ENCODE measurements at places on chromosomes 12 and 14. TPM values are rescaled to one million over a fixed set of nuclear protein-coding genes. Genes with fewer than 3 reads are reported as not detected.

The AMDHD1 gene
- 0.67 TPM for total RNA-seq

DNA sequence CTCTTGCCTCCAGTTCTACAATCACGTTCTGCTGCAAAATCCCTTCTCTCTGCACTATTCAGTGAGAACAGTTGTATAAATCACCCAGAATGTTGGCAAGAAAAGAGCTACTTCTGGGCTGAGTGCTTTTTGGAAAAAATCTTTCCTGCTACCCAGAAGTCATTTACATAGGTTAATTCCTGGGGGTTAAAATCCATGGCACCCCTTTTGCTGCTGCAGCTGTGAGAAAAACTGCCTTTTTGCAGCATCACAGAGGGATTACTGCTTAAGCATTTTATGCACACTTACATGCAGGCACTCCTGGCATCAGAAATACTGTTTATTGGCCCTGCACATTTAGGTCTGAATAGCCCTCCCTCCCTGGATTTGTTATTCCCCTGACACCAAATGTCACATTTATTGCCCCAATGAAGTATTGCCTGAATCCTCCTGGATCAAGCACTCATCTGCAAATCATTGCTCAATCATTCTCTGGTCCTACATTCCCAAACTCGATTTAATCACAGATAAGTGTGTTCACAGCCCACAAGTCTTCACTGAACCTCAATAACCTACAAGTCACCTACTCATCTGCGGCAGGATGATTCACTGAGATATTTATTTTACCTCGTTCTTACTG is 43.1 kb upstream of the CCDC196 start:
- DNase-seq: peak; percentile 48

The GSG1 gene
- not detected for total RNA-seq

DNA sequence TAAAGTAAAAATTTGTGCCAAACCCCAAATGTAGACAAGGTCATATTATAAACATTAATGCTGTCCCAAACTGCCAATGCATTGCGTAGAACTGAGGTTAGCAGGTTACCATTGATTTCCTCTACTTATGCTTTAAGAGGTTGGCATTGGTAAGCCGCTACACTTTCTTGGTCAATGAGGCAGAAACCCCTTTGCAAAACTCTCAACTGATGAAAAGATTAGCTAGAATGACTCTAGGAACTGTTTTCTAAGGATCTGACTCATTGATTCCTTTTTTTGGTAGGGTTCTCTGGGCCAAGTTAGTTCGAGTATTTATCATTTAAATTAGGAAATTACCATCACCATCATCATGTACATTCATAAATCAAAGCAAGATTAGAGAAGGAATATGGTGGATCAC is 44.6 kb downstream of the HMGA2 start:
- DNase-seq: no peak

DNA sequence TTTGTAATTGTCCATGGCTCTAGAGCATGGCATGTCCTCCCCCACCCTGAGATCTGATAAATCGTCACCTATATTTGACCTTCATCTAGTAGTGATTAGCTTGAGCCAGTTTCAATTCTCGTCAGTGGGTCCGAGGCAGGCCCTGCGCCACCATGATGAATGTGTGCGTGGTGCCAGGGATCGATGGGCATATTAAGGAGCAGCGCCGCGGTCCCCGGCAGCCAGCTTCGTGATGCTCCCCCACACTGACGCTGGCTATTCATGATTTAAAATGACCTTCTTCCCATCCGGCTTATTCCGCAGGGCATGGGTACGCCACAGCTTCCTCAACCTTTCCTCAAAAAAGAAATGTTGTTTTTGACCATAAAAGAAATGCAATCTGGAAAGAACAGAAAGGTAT is 68.0 kb downstream of the SLC25A47 start:
- DNase-seq: no peak

DNA sequence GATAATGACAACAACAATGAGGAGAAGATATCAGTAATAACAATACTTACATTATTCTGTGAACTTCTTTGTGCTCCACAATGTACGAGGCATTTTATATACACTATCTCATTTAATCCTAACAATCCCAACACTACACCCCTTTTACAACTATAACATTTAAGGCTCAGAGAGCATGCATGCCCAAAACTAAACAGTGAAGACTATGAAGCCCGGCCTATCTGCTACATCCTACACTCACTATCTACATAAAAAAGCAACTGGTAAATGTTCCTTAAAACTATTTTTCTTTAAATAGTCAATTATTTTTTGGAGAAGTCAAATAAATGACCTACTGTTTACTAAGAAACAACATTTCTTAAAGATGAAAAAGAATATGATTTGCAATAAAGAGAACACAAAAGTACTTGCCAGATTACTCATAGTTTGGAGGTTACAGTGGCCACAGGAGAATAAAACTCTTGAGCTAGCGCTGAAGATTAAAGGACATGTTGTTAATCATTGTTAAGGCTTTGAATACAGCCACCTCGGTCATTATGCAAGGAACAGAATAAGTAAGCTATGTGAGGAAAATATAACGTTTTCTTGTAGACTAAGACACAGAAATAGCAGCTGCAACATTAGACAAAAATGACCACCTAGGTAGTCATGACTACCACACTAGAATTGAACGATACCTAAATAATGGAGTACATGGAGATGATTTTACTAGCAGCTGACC is 56.7 kb downstream of the EPS8 start:
- peak; percentile 90 for DNase-seq

Measured in kidney epithelial cell (primary cell).